ENCODE measurements at places on chromosomes 1 and 21. TPM values are rescaled to one million over a fixed set of nuclear protein-coding genes. Genes with fewer than 3 reads are reported as not detected.

The ANXA9 gene
- 1.2 TPM for total RNA-seq

The LRRIQ3 gene
- 0.68 TPM for total RNA-seq

The AHDC1 gene
- total RNA-seq = 0.41 TPM

The TARS2 gene
- total RNA-seq = 32.8 TPM

- no peak for DNase-seq
Observed at GRCh38 chr1:100452641-100453040, 85.3 kb upstream of the GPR88 start.

DNA sequence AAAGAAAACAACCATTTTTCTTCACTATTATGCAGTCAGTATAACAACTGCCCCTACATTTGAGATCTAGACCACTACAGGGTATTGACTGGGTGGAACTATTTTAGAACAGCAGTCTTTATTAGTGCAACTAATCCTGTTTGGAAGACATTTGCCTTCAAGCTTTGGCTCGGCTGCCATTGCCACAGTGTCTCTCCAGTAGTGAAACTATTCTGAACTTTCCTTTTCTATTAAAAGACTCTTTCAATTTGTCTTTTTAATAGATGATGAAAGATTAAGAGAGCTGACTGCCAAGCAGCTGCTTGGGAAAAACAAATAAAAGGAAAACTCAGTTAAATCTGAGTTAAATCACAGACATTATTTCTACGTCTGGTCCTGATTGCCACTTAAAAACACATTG lies 49.3 kb downstream of the LPGAT1 start:
- DNase-seq = no peak

DNA sequence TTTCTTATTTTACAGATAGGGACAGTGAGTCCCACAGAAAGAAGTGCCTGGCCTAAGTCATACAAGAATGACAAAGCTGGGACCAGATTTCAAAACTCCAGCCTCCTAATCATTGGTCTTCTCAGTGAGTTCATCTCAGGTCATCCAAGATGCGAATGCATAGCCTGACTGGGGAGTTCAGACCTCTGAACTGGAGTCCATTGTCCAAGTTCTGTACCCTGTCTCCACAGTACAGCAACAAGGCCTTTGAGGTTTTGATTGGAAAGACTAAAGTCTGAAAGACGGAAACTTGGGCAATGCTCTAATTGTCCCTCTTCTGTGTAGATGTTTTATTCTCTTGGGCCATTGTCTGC lies 62.0 kb downstream of the TNN start:
- no peak for DNase-seq

DNA sequence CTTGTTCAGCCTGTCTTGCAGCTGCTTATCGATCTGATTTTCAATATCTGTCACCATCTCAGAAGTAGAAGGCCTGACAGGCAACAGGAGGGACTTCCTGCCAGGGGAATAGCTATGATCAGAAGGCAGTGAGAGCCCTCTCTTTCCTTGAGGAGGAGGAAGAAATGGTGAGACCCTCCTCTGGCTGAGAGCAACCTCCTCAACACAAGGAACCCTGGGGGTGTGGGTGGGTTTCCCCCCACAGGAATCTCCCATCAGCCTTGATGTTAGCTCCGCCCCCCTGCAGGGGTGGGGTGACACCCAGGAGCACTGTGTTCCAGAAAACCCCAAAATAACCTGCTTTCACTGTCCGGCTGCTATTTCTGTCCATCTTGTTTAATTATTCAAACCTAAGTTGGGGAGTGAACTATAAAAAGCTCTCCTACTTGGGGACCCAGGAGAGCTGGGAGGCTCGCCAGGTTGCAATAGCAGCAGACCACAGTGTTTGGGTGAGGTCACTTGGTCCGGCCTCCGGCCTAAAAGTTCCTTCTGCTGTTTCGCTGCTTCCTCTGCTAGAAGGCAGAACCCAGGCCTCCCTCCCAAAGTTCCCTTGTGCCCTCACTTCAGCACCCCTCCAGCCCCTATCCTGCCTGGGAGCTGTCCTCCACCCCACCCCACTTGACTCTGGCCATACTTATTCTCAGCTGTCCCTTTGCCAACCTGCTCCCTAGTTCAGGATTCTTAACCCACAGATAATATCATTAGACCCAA lies 7.8 kb upstream of the MEF2D start:
- no peak for DNase-seq

- DNase-seq = no peak
Observed at GRCh38 chr1:6596886-6597776, 5.5 kb downstream of the KLHL21 start.

GRCh38 chr1:225914947-225915346 lies 9.1 kb downstream of the PYCR2 start:
- no peak for DNase-seq

GRCh38 chr1:110319332-110320167 lies 19.6 kb upstream of the RBM15 start:
- DNase-seq = no peak

- no peak for DNase-seq
Observed at GRCh38 chr1:242723044-242723716, 198.7 kb upstream of the PLD5 start.

DNA sequence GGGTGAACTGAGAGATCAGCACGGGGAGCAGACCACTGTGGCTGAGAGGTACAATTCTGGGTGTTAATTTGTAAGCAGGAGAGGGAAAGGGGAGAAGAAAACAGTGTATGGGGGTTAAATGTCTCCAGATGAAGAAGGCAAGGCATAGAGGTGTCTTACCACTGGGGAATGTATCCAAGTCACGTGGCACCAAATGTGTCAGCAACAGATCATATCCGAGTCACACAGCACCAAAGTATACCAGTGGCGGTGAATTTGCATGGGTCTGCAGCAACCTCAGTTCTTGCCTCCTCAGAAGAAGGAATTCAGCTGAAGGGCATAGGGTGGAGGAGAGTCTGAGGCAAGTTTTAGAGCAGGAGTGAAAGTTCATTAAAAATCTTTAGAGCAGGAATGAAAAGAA lies 21.2 kb upstream of the SYCP1 start:
- no peak for DNase-seq

DNA sequence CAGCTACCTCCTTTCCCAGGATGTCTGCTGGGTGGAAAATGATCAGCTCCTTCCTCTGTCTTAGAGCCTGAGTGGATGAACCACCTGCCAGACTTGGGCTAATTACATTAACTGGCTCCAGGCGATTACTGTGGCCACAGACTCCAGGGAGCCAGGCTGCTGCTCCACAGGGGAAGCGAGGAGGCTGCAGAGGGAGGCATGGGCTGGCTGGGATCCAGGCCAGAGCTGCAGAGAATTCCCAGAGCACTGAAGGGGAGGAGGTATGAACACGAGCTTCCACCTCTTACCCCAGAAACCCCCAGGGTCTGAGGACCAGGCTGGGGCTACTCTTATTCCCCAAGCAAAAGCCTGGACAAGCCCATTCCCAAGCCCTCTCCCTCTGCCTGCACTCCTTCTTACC lies 136.0 kb upstream of the KLHDC7A start:
- DNase-seq = no peak

DNA sequence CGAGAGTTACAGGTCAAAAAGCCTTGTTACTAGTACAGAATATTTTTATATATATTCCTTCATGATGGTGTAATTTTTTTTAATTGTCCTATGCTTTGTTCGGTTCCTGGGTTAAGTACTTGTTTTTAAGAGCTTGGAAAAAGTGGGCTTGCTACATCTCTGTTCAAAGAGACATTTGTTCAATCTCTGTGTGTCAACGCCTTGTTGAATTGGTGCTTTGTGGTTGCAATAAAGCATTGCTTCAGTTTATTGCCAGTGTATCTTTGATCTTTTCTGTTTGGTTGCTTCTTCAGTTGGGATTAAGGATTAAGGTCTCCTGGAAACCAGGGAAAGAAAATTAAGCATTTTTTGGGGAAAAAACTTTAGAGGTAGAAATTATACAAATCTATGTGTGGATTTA lies 47.7 kb upstream of the DNASE2B start:
- no peak for DNase-seq

DNA sequence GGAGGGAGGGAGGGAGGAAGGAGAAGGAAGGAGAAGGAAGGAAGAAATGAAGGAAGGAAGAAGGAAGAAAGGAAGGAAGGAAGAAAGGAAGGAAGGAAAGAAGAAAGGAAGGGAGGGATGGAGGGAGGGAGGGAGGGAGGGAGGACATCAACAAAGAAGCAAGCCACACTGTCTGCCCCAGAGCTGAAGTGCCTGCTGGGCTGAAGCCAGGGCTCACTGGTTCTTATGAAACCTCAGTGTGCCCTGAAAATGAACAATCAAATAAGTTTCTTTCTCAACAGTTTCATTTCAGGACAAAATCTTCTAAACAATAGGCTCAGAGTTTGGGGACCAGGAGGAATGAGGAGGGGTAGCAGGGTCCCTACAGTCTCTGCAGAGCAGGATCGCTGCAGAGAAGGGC lies 21.1 kb downstream of the ARHGEF19 start:
- no peak for DNase-seq

GRCh38 chr1:103106426-103107341 lies 1.6 kb downstream of the COL11A1 start:
- peak; percentile 44 for DNase-seq

GRCh38 chr1:86852782-86853408 lies 61.0 kb downstream of the SELENOF start:
- DNase-seq = no peak

DNA sequence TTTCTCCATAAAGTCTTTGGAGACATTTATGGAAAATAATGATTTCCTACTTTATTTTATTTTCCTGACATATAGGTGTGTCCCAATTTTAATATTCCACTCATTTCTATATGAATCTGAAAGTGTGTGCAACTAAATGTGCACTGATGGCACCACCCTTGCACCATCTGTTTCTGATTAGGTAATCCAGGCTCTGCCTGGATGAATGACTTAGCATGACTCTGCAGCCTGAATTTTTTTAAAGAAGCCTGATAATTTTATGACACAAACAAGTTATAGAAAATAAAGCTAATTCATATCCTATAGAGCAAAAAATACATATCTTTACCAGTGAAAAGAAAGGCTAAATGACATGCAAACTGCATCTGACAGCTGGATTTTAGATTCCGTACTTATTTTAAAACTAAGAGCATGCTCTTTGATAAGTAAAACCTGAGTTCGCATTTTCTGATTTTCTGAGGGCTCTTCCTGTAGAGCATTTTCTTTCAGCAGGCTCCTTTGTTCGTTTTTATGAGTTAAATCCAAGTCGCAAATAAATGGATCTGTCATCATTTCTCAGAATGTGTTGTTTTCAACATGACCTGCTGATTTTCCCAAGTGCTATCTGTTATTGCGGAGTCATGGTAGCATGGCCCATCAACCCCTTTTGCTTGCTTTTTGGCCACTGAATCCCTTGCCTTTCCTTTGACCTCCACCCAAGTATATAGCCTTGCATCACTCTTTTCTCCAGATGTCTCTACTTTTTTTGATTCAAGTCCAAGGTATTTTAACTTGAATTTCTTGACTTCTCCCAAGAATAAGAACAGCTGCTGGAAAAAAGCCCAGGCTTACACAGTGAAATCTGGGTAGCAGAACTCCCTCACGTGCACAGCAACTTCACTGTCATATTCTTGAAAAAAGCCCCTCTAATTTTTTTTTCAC lies 52.8 kb upstream of the LYPLAL1 start:
- no peak for DNase-seq

DNA sequence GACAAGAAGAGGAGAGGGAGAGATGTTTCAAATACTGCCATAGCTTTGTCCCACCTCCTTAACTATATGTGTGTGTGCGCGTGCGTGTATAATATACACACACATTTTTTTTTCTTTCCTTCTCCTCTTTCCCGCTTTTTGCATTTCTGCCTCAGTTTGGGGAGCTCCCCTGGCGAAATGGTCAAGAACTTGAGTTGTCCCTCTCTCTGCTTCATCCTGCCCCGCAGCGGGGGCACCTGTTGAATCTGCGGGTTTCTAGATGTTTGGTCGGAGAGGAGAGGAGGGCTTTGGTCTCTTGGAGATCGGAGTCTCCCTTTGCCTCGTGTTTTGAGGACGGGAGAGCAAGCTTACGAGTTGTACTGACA lies 504 bp downstream of the SCCPDH start:
- peak; percentile 78 for DNase-seq

DNA sequence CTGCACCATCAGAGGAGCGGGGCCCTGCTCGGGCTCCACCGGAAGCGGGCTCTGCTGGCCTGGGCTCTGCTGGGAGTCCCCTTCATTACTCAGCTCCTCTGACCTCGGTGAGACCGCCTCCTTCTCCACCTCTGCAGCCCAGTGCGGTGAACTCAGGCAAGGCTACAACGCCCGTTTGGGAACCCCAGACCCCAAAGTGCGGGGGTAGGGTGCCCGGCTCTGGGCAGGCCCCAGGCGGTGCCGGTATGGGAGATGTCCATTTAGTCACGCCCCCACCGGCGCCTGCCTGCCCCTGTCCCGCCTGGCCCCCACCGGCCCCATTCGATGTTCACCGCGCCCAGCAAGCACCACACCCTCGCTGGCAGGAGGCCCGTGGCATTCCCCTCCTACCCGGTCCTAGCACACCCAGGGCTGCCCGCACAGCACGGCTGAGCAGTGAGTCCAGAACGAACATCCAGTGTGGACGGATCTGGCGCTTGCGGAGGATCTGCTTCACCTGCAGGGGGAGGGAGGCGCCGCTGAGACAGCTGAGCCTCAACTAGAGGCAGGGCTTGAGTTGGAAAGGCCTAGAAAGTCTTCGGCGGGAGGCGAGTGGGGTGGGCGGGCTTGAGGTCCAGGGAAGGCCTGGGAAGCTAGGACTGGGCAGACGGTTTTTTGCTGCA lies 10.0 kb downstream of the MAP3K6 start:
- DNase-seq = no peak

DNA sequence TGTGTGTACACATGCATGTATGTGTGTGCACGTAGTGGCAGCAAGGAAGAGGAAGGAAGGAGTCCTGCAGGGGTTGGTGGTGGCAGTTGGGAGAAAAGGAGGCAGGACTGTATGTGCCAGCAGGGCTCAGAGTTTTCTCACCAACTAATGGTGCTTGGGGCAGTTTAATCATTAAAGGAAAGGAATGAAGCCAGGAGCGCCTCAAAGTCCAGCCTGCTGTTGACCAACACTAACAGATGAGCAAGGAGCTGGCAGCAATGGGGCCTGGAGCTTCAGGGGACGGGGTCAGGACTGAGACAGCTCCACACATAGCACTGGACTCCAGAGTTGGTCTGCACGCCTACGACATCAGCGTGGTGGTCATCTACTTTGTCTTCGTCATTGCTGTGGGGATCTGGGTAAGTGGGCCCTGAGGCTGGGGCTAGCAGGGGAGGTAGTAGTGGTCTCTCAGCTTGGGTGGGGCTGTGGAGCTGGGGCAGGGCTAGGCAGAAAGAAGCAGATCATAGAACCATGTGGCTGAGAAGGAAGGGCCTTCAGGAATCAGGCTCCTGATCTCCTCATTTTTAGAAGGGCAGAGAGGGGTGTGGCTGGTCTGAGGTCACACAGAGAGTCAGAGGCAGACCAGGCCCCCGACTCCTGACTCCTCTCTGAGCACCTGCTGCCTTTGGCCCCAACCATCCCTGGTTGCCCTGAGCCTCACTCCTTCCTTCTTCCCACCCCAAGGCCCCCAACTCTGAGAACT lies at the start of gene SLC5A9:
Gene SLC5A9 (plus strand): TSS at position 216 of the 742 bp plus-strand sequence. CDS start 21 bp downstream, at position 237.
- DNase-seq = peak; percentile 55

All from Caki2 (cell line).